Parietal lobe (tissue), 2 donors: ENCODE measurements at places on chromosomes 5 and 9. TPM values are rescaled to one million over a fixed set of nuclear protein-coding genes. Genes with fewer than 3 reads are reported as not detected.

Gene PCAT7
- not detected for total RNA-seq

Gene TTLL11
- total RNA-seq, result 30.0 TPM

Gene PCDHA2
- total RNA-seq, result 20.3 TPM

Gene PGM5
- total RNA-seq, result 1.6 TPM

Gene N4BP3
- total RNA-seq, result 9.7 TPM

Gene CCL21
- total RNA-seq, result not detected

Gene PIP5K1B
- total RNA-seq, result 7.8 TPM

Gene TXNDC8
- not detected for total RNA-seq

Gene PCDHB7
- total RNA-seq, result 17.8 TPM

Gene RABL6
- total RNA-seq, result 54.5 TPM

Gene C9
- total RNA-seq, result not detected

Gene EIF4E1B
- 0.31 TPM for total RNA-seq

Gene TAF1L
- 0.31 TPM for total RNA-seq

Gene TLR4
- total RNA-seq, result 4.1 TPM

Gene PCDHAC2
- 55.1 TPM for total RNA-seq

Gene CBY3
- total RNA-seq, result not detected

Gene GNAQ
- 162 TPM for total RNA-seq

Gene FBXL7
- total RNA-seq, result 5.0 TPM

Gene TYRP1
- total RNA-seq, result 0.31 TPM

Gene GPR151
- total RNA-seq, result under 0.01 TPM

Gene SCGB3A2
- total RNA-seq, result not detected

Gene PRKACG
- not detected for total RNA-seq

Gene EDIL3
- 56.7 TPM for total RNA-seq

Gene AQP3
- not detected for total RNA-seq

Gene WDR38
- not detected for total RNA-seq

Gene FIBCD1
- total RNA-seq, result 1.3 TPM

Gene EGFLAM
- total RNA-seq, result 1.3 TPM

Gene OR1L8
- total RNA-seq, result 0.31 TPM

Gene SLC34A3
- not detected for total RNA-seq

Gene NRG2
- 8.1 TPM for total RNA-seq

Gene OCLN
- 5.0 TPM for total RNA-seq

Gene AFF4
- total RNA-seq, result 118 TPM

Gene PDCD1LG2
- total RNA-seq, result 0.63 TPM
